Large intestine (tissue), 12 donors: ENCODE measurements at places on chromosomes 2 and 18. TPM values are rescaled to one million over a fixed set of nuclear protein-coding genes. Genes with fewer than 3 reads are reported as not detected.

The OSBPL6 gene
- 4.6 TPM for polyA plus RNA-seq

DNA sequence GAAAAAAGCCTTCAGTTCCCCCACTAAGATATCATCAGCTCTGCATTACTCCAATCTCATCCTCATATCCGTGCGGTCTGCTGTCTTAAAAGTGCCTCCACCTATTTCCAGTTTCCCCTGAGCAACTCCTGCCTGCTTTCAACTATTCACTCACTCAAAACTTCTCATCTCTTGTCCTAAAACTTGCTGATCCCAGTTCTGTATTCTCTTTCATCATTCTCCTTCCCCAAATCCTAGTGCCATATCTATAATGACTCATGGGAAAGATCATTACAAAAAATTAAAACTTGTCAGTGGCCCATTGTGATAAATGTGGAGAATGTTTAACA is 20.0 kb downstream of the ACVR1 start:
- H3K27ac ChIP-seq, result no peak overlapping the region
- H3K36me3 ChIP-seq, result peaks cover 7% of the 10 kb centered on the region
- H3K27me3 ChIP-seq, result no peaks in the 10 kb centered on the region
- H3K4me3 ChIP-seq, result no peak overlapping the region

- no peaks in the 10 kb centered on the region for H3K27me3 ChIP-seq
- H3K4me3 ChIP-seq, result no peak overlapping the region
- no peaks in the 10 kb centered on the region for H3K36me3 ChIP-seq
- H3K4me1 ChIP-seq, result no peaks in the 10 kb centered on the region
- H3K27ac ChIP-seq, result no peak overlapping the region
- DNase-seq, result no peak
Observed at GRCh38 chr2:162677476-162677875, 161.1 kb downstream of the KCNH7 start.

GRCh38 chr2:85503851-85504777 is 34.9 kb upstream of the MAT2A start:
- peak overlapping the region; percentile 93 for H3K27ac ChIP-seq
- no peak for DNase-seq
- no peaks in the 10 kb centered on the region for H3K27me3 ChIP-seq
- peak overlapping the region; percentile 2 for H3K4me3 ChIP-seq

The BCL11A gene
- polyA plus RNA-seq, result 28.2 TPM

- no peak for DNase-seq
- no peak overlapping the region for H3K27ac ChIP-seq
- peaks cover 10% of the 10 kb centered on the region for H3K4me1 ChIP-seq
- H3K4me3 ChIP-seq, result no peak overlapping the region
- H3K27me3 ChIP-seq, result peaks cover 8% of the 10 kb centered on the region
Observed at GRCh38 chr2:108975613-108976435, 13.2 kb downstream of the EDAR start.

- no peaks in the 10 kb centered on the region for H3K27me3 ChIP-seq
- H3K36me3 ChIP-seq, result no peaks in the 10 kb centered on the region
- DNase-seq, result no peak
- peaks cover 6% of the 10 kb centered on the region for H3K4me1 ChIP-seq
Observed at GRCh38 chr2:46695283-46695682, 215.9 kb downstream of the TMEM247 start.

DNA sequence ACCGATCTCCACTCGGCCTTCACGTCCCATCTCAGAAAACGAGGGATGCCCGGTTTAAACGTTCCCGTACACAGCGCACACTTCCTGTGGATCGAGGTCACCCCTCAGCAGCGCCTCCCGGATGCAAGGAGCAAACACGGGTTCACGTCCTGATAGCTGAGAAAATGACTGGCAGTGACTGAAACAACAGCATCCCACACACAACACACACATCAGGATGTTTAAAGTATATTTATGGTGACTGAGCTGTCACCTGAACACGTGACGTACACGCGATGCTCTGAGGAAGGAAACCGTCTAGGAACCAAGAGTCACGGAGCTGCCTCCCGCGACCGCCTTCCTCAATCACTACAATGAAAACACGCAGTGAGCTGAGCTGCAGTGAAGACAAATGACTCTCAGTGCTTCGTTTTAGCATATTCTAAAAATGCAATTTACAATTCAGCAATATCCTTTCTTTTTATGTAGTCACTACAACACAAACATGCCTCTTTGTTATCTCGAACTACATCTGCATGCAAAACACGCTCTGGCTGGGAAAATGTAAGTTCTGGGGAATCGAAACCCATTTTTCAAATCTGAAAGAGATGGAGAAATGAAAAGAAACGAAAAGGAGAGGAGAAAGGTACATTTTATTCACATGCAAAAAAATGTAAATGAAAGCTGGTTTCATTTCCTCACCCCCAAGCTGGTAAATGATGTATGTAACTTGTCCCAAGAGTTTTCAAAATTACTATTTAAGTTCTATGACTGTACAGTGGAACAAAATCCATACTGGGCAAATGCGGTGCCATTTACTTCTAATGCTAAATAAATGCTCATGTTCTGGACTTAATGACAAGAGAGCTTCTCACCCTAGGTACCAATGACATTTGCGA is 19.8 kb downstream of the HDAC4 start:
- H3K27me3 ChIP-seq, result no peaks in the 10 kb centered on the region
- no peak overlapping the region for H3K4me3 ChIP-seq
- H3K27ac ChIP-seq, result no peak overlapping the region

DNA sequence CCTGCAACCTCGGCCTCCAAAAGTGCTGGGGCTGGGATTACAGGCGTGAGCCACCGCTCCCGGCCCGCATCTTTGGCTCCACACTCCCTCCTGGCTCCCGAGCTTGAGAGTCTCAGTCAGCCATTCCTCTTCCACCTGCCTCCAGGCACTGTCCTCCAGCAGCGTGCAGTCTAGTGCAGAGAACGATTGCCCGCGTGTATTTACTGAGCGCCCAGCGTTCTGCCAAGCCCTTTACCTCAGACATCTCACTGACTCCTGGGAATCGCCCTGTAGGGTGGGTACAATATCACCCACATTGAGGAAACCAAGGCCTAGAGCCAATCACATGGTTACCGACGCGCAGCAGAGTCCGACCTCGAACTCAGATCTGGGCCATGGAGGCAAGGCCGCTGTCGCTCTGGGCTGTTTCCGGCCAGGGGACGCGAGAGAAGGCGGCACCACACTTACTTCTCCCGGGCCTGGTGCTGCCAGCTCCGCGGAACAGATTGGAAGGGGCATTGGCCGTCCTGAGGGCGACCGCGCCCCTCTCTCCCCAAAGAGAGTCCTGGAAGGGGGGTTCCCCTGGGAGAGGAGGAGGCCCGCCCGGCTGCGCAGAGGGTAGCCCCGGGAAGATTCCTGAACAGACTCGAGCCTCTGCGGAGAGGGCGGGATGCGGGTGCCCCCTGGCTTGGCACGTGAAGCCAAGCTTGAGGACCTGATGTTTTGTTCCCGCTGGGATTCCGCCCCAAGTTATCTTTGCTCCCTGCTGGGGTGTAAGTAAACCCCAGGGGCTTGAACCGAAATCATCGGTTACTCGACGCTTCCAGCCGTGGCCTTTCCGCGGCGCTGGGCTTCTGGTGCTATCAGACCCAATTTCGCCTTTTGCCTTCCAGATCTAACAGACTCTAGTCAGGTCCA is 5.2 kb upstream of the DLX2 start:
- H3K36me3 ChIP-seq, result no peaks in the 10 kb centered on the region
- H3K4me1 ChIP-seq, result peaks cover 10% of the 10 kb centered on the region
- DNase-seq, result no peak
- peaks cover 83% of the 10 kb centered on the region for H3K27me3 ChIP-seq
- H3K27ac ChIP-seq, result no peak overlapping the region

The DSC2 gene
- polyA plus RNA-seq, result 65.2 TPM

- H3K27me3 ChIP-seq, result no peaks in the 10 kb centered on the region
- no peak overlapping the region for H3K27ac ChIP-seq
- no peak overlapping the region for H3K4me3 ChIP-seq
- no peaks in the 10 kb centered on the region for H3K4me1 ChIP-seq
- no peaks in the 10 kb centered on the region for H3K36me3 ChIP-seq
- no peak for DNase-seq
Observed at GRCh38 chr2:162126111-162126519, 25.9 kb downstream of the GCG start.

The COL5A2 gene
- polyA plus RNA-seq, result 80.4 TPM

DNA sequence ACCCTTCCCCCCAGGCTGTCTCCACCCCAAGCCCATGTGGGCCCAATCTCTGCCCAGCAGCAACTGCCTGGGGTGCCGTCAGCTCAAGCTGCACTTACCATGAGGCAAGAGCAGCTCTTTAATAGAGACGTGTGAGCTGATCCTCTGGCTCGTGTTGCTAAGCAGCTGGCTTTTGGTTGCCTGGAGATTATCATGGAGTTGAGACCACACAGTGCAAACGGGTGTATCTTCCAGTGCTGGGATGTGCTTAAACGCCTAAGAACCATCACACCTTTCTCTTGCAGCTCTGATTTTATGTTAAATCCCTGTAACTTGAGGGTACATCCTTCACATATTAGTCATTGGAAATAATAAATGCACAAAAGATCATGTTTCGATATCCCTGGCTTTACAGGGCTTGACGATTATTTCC is 271.1 kb downstream of the PRKCE start:
- H3K4me3 ChIP-seq, result no peak overlapping the region
- H3K36me3 ChIP-seq, result no peaks in the 10 kb centered on the region
- H3K4me1 ChIP-seq, result peaks cover 25% of the 10 kb centered on the region
- H3K27ac ChIP-seq, result peak overlapping the region; percentile 34
- peak; percentile 71 for DNase-seq
- H3K27me3 ChIP-seq, result no peaks in the 10 kb centered on the region

- no peak for DNase-seq
- no peaks in the 10 kb centered on the region for H3K36me3 ChIP-seq
- H3K27ac ChIP-seq, result no peak overlapping the region
- H3K4me3 ChIP-seq, result no peak overlapping the region
Observed at GRCh38 chr18:26185267-26185666, 41.0 kb upstream of the TAF4B start.

The NAB1 gene
- 48.3 TPM for polyA plus RNA-seq

The MLPH gene
- polyA plus RNA-seq, result 31.8 TPM

The DUSP28 gene
- polyA plus RNA-seq, result 6.6 TPM

DNA sequence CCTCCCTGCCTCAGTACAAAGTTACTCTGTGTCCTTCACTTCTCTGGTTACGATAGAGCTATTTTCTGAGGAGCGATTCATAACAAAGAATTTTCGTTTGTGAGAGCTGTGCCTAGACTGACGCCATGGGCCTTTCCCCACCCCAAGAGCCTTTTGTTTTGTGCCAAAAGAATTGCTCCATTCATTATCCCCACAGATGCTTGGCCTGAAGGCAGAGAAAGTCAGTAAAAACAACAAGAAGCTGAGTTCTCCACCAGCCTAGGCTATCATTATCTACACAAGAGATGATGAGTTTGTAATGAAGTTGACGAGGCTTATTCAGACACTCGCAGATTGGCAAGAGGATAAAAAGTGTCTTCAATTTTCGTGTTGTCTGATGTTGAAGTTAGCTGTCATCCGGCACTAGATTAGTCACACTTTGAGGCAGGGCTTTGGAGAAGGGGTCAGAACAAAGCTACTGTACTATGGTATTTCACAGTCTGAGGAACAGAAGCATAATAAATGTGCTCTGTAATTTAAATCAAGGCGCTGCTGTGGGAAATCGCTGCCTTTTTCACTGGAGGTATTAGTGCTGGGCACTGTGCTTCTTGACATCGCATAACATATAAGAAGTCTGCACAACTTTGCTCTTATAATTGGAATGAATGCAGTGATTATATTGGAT is 278.4 kb upstream of the FIGN start:
- no peak overlapping the region for H3K4me3 ChIP-seq
- H3K27ac ChIP-seq, result no peak overlapping the region
- no peaks in the 10 kb centered on the region for H3K4me1 ChIP-seq
- no peak for DNase-seq
- no peaks in the 10 kb centered on the region for H3K36me3 ChIP-seq

DNA sequence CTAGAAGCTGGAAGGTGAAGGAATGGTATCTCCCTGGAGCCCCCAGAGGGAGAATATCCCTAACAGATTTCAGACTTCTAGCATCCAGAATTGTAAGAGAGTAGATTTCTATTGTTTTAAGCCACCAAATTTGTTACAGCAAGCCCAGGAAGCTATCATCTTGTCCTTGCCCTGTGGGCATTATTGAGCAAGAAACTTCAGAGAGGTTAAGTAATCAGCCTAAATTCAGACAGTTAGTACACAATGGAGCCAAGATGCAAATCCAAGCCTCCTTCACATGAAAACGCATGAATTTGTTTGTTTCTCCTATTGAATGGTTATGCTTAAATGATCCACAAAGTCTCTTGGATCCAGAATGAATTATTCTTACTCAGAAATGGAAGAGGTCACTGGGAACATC is 55.2 kb upstream of the TRIB2 start:
- no peak for DNase-seq
- no peak overlapping the region for H3K27ac ChIP-seq
- no peaks in the 10 kb centered on the region for H3K4me1 ChIP-seq
- H3K27me3 ChIP-seq, result no peaks in the 10 kb centered on the region
- H3K4me3 ChIP-seq, result no peak overlapping the region

DNA sequence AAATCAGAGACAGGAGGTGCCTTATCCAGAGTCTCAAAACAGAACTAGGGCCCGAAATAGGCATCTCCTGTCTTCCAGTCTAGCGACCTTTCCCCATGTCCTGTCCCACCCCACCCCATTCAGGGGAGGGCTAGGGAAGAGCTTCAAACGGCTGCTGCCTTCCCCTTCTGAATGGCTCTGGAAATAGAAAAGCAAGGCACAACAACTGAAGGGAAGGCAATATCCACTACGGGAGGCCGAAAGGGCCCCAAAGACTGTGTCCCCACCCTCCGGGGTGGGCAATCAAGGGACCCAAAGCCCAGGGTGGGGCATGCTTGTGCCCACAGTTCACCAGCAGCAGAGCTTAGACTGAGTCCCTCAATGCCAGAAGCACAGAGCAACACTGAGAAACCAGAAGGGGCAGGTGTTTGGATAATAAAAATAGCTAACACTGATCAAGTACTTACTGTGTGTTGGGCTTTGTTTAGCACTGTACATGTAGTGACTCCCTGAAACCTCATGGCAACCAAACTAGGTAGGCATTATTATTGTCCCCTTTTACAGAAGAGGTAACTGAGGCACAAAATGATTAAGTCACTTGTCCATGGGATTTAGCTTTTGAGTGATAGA is 38.5 kb downstream of the CYRIA start:
- no peak for DNase-seq
- no peak overlapping the region for H3K27ac ChIP-seq
- H3K4me1 ChIP-seq, result no peaks in the 10 kb centered on the region

DNA sequence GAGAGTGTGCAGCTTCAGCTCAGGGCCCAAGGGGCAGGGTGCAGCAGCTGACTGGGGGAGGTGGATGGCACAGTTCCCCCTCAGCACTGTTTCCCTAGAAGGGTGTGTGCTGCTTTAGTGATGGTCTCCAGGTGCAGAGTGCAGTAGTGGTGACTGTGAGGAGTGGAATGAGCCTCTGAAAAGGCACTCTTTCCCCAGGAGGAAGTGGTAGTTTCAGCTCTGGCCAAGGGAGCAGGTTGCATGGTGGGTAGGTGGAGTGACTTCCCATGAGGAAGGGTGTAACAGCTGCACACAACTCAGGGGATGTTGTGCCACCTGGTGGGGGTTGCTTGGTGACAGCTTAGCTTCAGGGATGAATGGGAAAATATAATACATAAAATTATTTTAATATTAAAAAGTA is 251.5 kb upstream of the NXPH2 start:
- DNase-seq, result no peak
- no peaks in the 10 kb centered on the region for H3K36me3 ChIP-seq
- H3K27ac ChIP-seq, result no peak overlapping the region
- H3K4me3 ChIP-seq, result no peak overlapping the region
- no peaks in the 10 kb centered on the region for H3K27me3 ChIP-seq
- H3K4me1 ChIP-seq, result no peaks in the 10 kb centered on the region
